ENCODE measurements at places on chromosomes 2 and 18.
A peak's percentile ranks its signal among the peaks of the same experiment; 100 is the strongest.

DNA sequence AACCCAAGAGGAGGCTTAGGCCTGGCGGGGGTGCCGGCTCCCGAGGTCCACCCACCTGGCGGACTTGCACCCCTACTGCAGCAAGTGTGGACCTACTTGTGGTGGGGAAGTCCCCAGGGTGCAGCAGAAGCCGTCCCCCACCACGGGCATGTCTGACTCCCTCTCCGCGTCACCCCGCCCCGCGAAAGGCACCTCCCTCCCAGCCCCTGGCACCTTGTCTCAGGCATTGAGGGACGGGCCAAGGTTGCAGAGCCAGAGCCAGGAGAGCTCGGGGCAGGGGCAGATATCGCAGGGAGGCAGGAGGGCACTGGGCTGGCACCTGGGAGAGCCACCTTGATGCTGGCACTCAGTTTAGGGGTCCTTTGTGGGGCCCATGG is 19.0 kb downstream of the CROCC2 start:
- no peak for DNase-seq

DNA sequence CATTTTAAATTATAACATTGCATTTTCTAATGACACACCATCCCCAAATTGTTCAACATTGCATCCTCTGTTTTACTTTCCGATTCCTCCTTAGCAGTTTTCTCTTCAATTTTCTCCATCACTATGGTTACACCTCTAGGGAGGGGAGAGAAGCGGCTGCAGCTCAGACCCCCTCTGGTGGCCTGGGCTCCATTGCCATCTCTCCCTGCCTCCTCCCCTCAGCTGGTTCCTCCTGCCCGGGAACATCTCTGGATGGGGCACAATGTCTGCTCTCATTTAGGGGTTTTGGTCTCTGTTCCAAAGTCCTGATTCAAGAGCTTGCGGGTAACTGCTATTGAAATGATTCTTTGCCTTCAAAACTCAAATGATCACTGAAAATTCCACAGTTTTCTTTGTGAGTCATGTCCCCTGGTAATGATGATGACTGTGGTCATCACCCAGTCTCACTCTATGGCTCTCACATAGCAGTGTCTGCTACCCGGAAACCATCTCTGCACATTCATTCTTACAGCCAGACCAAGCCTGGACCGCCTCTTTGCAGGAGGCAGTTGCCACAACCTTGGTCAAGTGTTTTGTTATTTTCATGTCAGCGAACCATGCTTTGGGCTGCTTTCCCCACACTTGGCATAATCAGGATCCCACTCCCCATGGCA is 263.9 kb downstream of the ALPK2 start:
- peak; percentile 24 for DNase-seq

DNA sequence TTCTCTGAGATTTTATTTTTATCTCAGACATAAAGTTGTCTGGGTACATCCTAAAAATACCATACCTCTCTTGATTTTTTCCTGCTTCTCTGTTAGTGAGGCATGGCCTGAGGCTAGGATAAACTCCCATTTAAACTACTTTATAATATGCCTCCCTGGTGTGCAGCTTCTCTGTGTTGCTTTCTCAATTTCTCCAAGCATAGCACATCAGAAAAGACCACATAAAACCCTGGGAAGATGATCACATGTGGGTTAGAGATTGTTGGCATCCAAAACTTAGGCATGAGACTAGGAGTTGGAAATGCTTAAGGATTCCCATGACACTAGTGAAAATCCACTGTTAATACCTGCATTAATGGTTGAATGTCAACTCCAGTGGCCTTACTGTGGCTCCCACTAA is 254.6 kb downstream of the RND3 start:
- DNase-seq = no peak

GRCh38 chr2:206192157-206192556 is 32.5 kb downstream of the EEF1B2 start:
- no peak for DNase-seq

GRCh38 chr2:100135415-100135814 is 7.0 kb downstream of the AFF3 start:
- DNase-seq = no peak

- DNase-seq = no peak
Observed at GRCh38 chr2:229486673-229487072, 215.6 kb upstream of the PID1 start.

DNA sequence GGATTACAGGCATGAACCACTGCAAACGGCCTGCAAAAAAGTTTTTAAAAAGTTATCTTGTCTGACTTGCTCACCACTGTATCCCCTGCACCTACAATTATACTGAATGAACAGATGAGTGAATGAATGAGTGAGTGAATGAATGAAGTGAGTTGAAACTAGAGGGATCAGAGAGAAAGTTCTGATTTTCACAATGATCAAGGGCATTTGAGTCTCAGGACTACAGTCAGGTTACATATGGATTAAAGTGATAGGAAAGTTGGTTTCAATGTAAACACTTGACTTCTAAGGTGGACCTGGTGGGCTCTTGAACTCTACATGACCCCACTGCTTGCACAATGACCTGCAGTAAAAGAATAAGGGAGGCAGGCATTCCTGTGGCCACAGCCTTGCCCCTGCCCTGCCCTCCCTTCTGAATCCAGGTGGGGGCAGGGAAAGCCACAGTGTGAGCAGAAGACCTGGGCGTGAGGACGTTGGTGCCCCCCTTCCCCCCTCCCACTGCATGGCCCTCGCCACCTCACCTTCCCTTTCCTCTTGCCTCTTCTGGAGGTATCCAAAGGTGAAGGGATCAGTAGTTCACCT is 10.7 kb downstream of the C2orf80 start:
- no peak for DNase-seq

- no peak for DNase-seq
Observed at GRCh38 chr18:76544511-76545345, 49.7 kb upstream of the ZNF516 start.

- DNase-seq = no peak
Observed at GRCh38 chr2:233448220-233448559, 93.9 kb downstream of the DGKD start.

GRCh38 chr2:177243476-177243875 is 21.1 kb downstream of the NFE2L2 start:
- no peak for DNase-seq

GRCh38 chr18:59437851-59438569 is 78.9 kb upstream of the LMAN1 start:
- DNase-seq = no peak

GRCh38 chr2:158746488-158746887 is 48.6 kb upstream of the DAPL1 start:
- no peak for DNase-seq

DNA sequence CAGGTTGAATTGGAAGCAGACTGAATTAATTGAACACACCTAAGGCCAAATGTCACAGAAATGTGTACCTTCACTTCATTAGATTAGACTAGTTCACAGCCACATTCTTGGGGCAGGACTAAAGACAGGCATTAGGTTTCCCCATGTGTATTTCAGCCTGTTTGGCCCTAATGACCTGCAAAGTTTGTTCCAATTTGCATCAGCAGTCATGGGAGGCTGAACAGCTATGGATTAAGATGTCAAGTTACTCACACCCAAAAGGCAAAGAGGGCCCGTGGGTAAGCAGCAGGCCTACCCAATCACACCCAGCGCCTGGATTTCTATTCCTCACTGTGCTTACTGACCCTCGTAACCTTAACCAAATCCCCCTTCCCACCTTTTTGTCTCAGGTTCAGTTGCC is 99.6 kb upstream of the RIOK3 start:
- DNase-seq = no peak

- DNase-seq = no peak
Observed at GRCh38 chr2:171995586-171995985, 4.2 kb upstream of the METAP1D start.

GRCh38 chr2:217900010-217900779 is 102.6 kb downstream of the TNS1 start:
- DNase-seq = no peak

DNA sequence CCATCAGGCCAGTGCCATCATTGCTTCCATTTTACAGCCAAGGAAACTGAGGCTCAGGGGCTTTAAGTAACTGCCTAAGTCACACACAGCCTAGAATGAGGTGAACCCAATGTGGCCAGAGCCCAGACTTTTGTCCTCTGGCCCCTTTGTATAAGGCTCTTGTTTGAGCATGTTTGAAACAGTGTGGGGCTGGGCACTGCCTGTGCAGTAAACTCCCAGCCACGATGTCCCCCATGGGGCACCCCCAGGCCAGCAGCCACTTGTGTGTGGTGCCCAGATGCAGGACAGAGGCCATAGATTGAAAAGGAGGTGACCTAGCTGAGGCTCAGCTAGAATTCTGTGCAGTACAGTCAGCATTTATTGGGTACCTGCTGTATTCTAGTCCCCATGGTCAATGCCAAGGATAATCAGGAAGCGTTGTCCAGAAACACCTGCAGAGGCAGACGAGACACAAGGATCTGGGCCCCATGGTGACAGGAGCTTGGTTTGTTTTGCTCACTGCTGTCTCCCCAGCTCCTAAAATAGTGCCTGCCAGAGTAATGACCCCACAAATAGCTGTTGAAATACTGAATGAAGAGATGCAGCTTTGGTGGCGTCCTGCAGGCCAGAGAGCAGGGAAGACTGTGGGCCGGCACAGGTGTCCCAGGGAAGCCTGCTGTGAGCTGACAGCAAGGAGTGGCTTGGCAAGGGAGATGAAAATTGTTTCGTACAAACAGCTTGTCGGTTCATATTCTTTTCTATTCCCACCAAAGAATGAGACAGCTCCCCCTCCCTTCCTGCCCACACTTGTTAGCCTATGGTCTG is 160.7 kb downstream of the LDLRAD4 start:
- no peak for DNase-seq

- no peak for DNase-seq
Observed at GRCh38 chr2:200950378-200950777, 13.1 kb downstream of the ORC2 start.

DNA sequence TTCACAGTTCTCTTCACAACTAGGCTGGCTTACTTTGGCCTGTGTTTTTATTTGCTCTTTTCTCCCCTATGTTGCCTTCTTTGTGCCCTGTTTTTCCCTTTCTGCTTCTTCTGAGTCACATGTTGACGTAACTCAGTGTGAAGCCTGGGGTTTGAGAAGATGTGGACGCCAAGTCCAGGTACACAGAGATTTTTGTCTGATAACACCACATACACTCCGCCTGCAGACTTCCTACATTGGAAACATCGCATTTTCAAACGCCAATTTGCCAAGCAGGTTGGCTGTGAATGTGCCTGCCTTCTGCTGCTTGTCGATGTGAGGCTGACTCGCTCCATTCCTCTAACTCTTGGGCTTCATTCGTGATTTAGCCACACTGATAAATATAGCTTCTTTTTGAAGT is 62.6 kb upstream of the FN1 start:
- no peak for DNase-seq

GRCh38 chr2:204199357-204199756 is 262.8 kb downstream of the ICOS start:
- no peak for DNase-seq

DNA sequence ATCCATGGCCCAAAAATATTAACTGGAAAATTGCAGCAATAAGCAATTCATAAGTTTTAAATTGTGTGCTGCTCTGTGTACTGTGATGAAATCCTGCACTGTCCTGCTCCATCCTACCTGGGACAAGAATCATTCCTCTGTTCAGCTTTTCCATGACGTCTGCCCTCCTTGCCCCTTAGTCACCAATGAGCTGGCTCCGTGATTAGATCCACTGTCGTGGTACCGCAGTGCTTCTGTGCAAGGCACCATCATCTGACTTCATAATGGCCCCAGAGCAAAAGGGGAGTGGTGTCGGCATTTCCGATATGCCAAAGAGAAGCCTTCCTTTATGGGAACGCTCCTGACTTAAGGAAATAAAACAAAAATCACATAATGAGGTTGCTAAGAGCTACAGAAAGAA is 3.4 kb upstream of the FAHD2A start:
- no peak for DNase-seq

DNA sequence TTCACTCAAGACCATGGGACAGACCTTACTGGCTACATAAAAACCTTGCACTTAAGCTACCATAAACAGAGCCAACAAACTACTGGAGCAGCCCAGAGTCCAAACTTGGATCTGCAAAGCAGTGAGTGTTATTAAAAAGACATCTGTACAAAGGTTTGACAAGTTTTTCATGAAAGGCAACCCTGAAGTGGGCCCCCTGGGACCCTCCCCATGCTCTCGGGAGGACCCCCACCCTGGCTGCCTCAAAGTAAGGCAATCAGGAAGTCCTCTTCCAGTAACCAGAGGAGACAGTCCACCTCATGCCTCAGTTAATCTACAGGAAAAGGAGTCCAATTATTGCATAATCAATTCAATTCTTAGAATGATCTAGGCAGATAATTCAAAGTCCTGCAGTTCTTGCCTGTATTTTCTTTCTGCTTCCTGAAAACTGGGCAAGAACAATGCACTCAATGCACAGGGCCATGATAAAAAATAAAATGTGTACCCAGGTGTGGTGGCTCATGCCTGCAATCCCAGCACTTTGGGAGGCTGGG is 69.7 kb downstream of the TBC1D8 start:
- DNase-seq = no peak

DNA sequence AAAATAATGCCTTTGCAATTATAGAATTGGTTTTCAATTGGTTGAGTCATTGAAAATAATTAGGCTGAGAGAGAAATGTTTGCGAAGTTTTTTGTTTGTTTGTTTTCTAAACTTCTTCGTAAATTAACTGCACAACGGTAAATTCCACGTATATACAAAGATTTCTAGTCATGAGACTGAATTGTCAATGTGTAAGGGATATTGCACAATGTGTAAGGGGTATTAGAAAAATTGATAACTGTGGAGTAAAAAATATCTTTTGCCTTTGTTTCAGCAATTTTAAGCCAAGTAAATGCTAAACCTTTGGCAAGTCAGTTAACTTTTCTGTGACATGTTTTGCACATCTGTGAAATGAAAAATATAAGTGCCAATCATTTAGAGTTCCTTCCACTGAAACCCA is 606.0 kb downstream of the TMEM182 start:
- no peak for DNase-seq

GRCh38 chr2:183029219-183029618 is 9.0 kb downstream of the NCKAP1 start:
- DNase-seq = no peak

GRCh38 chr2:69680001-69680675 is 36.6 kb upstream of the AAK1 start:
- no peak for DNase-seq

DNA sequence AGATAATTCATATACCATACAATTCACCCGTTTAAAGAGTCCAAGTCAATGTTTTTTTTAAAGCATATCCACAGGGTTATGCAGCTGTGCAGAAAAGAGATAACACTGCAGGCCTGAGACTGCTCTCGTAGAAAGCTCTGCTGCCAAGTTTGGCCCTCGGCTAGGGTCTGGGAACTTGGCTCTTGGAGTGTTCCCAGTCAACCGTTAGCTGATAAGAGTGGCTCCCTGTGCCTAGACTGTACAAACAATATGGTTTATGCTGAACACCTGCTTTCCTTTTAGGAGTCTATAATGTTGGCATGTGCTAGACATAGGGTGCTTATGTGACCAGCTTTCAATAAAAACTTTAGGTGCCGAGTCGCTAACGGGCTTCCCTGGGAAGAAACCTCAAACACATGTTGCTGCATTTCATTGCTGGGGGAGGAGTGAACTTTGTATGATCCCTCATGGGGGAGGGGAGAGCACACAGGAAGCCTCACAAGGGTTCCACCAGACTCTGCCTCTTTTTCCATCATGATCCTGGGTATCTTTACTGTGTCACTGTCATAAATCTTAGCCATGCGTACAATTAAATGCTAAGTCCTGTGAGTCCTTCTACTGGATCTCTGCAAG is 34.7 kb downstream of the RFX8 start:
- DNase-seq = no peak
